Coronary artery (tissue), 2 donors: ENCODE measurements at places on chromosomes 6 and 20.

DNA sequence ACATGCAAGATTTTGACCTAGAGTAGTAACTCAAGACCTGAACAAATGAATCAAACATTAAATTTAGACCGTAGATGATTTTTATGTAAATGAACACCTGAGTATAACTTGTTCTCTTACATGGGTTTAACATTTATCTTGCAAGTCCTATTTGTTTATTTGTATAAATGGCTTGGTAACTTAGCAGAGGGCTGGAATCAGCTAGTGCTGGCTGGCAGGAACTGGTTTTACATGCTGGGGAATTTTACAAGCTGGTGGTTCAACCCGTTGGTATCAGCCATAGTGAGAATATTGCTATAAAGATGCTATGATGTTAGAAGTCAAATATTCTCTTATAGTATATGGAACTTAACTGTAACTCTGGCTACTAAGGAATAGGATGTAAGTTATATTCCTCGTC lies 8.9 kb downstream of the SLC22A2 start:
- DNase-seq, result no peak

DNA sequence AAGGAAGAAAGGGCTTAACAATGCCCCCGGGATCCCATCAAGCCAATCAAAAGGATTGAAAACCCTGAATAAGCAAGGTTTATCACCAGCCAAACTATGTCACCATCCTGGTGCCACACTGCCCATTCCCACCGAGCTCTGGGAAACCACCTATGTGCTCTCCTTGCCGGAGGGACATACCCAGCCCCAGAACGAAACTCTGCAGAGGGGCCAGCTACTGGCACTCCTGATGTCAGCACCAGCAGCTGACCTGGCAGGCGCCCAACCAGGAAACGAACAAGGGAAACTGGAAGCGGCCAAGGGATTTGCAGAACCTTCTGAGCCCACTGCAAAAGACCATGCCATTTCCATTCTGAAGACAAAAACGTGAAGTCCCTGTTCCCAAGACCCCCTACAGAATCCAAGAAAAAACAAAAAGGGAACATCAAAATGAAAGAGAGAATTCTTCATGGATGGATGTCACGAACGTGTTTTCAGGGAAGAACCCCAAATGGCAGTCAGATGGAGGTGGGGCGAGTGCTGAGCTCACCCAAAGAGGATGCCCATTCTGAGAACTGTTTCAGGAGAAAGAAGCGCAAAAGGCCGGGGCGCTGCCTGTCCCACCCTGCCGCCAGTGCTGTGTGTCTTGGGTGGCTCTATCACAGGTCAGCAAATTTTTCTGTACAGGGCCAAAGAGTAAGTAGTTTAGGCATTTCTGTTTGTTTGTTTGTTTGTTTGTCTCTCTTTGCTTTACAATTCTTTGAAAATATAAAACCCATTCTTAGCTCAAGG lies 305.2 kb downstream of the ESR1 start:
- DNase-seq, result no peak

DNA sequence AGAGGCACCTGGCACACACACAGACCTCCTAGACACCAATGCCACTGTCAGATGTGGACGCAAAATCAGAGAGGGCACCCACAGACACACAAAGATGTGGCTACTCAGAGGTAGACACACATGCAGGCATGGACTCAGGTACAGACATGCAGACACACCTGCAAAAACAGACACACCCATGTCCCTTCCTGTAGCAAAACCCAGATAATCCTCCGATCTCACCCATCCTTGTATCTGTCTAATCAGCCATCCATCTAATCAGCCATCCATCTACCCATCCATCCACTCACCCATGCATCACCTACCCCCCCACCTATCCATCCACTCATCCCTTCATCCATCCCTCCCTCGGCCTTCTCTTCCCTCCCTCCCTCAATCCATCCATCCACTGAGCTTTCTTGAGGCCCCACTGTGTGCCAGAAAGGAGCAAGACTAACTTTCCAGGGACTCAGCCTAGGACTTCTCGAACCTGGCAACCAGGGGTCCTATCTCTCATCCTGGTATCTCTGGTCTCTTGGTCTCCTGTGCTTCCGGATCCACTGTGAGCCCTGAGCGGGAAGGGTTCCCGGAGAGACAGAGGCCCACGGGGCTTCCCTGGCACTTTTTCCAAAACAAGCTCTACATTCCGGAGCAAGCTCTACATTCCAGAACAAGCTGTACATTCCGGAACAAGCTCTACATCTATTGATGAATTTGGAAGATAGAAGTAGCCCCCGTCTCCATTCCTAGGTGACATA lies 1.1 kb upstream of the TGM2 start:
- DNase-seq, result peak; percentile 71

GRCh38 chr6:117676577-117677218 lies 1.4 kb downstream of the NUS1 start:
- no peak for DNase-seq

- no peak for DNase-seq
These were observed 22.1 kb upstream of the CD83 start for GRCh38 chr6:14095437-14095836.

DNA sequence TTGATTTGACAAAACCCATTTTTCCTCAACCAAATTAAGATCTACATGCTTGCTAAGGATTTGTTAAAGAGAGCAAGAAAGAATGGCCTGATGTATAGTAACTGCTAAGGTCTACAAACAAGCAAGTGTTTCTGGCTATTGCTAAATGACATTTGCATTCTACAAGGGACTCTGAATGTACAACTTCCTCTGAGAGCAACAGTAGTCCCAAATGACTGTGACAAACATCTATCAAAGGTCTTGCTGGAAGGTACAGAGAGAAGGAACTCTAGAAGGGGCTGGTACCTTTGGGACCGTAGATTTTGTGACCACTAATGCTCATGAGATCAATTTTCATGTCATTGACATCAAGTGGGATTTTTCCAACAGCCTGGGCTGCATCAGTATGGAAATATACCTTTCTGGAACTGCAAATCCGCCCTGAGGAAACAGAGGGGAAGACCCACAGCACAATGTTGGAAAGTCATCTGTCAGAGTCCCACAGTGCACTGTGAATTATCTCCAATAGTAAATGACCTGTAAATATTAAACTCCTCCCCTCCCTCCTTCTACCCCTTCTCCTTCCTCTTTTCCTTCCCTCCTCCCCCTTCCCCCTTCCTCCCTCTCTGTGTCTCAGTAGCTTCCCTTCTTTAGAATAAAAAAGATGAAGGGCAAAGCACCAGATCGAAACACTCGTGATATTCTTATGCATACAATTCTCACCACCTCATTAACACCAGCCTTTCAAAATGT lies 15.9 kb upstream of the CPNE1 start:
- no peak for DNase-seq
